ENCODE measurements at places on chromosomes 7 and 10.

- DNase-seq = no peak
Measured at GRCh38 chr10:103879409-103879808, 24.0 kb upstream of the SH3PXD2A start.

DNA sequence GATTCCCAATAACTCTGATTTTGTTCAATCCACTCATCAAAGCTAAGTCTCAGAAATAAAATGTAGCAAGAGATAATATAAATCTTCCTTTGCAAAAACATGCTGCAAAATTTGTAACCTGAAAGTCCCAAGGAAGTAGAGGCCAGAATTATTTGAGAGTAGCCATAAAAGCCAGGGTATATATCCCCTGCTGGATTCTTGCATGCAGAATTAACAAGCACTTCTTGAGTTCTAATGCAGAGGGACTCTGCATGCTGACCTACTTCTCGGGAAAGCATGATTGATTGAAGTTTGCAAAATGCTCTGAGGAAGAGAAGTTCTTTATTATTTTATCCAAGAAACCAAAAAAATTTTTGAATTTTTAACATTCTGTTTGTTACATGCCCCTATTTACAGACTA, 121.6 kb downstream of the THSD7A start:
- no peak for DNase-seq

DNA sequence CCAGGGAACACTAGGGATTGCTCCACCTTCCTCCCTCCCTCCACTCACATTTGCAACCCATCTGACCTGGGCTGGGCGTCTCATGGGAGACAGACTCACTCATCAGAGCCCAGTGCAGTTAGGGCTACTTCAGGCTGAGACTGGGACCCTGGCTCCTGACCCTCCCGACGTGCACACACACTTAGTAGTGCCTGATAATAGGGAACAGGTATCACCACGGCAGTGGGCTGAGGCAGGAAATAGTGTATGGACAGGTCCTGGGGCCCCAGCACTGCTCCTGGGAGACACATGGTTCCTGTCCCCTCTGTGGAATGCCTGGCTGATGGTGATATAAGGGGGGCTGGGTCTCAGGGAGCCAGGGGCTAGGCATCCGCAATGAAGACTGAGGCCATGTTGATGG, 14.3 kb downstream of the AQP1 start:
- DNase-seq = no peak

DNA sequence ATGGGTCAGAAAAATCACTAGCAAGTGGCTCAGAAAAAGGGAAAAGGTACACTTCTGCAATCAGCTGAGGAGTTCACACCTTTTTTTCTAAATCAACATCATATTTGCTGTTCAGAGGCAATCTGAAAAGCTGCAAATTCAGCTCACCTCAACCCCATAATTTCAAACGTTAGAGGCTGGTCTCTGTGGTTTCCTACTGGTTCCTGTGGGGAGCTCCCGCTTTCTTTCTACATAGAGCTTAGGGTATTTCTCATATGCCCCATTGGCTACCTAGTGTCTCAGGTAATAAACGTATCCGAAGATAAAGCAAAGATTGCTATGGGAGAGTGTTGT, 5.2 kb upstream of the ZNF22 start:
- DNase-seq = no peak

DNA sequence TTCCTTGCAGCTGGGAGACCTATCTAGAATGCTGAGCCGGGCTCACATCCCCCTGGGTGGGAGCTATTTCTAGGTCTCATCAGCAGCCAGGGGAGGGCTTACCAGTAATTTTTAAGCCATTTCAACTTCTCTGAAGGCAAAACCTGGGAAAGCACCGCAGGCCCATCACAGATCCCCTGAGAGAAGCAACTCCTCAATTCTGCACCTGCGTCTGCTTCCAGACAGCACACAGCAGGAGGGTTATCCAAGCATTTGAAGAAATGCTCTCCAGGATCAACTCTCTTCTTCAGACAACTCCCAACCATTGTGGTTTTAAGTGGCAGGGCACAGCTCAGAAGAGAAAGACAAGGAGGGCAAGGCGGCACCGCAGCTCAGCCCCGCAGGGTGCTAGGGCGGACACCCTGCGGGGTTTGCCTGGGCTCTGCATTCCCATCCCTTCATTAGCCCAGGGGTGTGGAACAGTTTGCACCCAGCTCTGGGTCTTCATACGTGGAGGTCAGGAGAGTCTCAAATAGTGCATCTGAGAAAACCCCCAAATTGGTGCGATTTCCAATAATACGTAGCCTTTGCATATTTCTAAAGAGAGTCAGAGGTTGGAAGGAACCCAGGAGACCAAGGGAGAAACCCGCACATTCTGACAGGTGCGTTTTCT, 618.7 kb downstream of the DNAJB6 start:
- DNase-seq = peak; percentile 44

- DNase-seq = no peak
Measured at GRCh38 chr10:72685264-72685921, 6.5 kb upstream of the MCU start.

- DNase-seq = no peak
Measured at GRCh38 chr10:119090968-119091367, 10.4 kb upstream of the EIF3A start.

DNA sequence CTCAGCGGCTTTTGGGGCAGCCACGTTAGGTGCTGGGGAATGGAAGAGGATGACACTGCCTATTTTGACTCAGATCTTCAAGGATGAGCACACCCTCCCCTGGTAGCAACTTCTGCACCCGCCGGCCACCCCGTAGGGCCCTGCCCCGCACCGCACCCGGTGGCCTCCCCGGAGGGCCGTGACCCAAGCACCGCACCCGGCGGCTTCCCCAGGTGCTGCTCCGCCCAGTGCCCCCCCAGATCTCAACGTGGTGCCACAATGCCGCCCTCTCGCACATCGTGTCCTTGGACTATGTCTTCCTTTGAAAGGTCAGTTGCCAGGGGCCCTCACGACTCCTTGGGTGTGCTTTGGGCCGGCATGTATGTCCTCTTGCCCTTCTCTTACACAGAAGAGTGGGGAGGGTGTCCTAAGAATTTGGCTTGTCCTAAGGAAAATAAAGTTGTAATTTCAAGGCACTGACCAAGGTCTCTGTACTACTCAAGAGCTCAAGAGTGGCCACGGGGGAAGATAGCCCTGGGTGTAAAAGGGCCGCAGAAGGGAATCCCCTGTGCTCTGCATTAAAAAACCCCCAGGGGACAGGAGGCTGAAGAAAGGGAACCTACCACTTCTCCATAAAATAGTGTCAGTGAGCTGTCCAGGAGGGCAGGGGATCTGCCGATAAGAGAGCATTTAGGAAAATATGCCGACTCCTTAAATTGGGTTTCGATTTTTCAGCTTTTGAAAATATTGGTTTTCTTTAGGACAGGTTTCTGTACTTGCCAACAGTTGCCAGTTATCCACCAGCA, 1.6 kb upstream of the LANCL2 start:
- no peak for DNase-seq

GRCh38 chr7:25720427-25720826, 431.6 kb upstream of the NFE2L3 start:
- DNase-seq = no peak

- no peak for DNase-seq
Measured at GRCh38 chr7:107661865-107662379, 1.3 kb downstream of the SLC26A4 start.

GRCh38 chr10:9214618-9215017, 1160.1 kb downstream of the GATA3 start:
- no peak for DNase-seq

- DNase-seq = no peak
Measured at GRCh38 chr7:106111655-106112117, 426 bp downstream of the SYPL1 start.

DNA sequence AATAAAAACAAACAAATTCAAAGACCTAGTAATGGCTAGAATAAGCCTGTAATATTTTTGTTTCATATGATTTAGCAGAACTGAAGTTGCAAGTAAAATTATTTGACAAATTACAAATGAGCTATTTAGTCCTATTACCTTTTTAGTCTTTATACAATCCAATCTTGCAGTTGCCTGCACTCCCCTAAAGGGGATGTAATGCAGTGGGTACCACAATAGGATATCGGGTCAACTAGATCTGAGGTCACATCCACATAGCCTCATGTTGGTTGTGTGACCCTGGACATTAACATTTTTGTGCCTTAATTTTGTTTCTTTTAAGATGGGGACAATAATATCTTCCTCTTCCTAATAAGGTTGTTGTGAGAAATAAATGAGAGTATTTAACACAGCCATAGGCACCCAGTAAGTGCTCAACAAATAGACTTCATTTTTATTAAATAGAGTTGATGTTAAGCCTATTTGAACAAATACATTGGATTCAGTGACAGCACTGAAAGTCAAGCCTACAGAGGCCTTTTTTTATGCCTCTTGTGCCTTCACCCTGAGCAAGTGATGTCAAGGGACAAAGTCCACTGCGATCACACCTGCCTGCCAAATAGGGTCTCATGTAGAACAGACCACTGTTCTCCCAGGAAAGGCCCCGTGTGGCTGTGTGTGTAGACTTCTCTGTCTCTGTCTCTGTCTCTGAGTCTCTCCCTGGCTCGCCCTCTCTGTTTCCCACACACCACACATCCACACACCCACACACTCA, 124.8 kb downstream of the EVX1 start:
- no peak for DNase-seq

DNA sequence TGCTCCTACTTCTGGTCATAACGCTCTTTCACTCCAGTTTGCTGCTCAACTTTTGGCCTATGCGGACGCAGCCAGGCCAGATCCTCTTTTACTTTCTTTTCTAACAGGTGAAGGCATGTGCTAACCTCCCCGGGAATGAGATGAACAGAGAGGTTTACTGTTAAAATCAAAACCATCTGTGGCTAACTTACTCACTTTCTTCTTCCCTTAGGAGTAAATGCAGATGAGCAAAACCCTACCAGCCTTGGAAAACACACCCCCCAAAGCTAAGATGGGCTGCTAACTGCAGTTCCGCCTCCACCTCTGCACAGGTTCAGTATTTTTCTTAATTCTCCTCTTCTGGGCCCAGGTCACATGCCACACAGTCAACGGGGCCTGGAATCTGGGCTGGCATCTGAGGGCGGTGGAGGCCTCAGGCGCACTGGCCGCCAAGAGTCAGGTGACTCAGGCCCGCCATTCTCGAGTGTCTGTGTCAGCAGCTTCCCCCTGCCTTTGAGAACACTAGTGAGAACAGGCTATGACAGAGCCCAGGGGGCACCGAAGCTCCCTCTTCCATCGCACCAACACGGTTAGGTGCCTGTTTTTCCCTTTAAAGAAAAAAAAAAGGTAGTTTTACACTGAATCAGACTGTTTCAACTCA, 11.1 kb downstream of the FAM53B start:
- DNase-seq = no peak

Measured in NT2/D1 (cell line).